ENCODE measurements at places on chromosomes 7 and 10.

DNA sequence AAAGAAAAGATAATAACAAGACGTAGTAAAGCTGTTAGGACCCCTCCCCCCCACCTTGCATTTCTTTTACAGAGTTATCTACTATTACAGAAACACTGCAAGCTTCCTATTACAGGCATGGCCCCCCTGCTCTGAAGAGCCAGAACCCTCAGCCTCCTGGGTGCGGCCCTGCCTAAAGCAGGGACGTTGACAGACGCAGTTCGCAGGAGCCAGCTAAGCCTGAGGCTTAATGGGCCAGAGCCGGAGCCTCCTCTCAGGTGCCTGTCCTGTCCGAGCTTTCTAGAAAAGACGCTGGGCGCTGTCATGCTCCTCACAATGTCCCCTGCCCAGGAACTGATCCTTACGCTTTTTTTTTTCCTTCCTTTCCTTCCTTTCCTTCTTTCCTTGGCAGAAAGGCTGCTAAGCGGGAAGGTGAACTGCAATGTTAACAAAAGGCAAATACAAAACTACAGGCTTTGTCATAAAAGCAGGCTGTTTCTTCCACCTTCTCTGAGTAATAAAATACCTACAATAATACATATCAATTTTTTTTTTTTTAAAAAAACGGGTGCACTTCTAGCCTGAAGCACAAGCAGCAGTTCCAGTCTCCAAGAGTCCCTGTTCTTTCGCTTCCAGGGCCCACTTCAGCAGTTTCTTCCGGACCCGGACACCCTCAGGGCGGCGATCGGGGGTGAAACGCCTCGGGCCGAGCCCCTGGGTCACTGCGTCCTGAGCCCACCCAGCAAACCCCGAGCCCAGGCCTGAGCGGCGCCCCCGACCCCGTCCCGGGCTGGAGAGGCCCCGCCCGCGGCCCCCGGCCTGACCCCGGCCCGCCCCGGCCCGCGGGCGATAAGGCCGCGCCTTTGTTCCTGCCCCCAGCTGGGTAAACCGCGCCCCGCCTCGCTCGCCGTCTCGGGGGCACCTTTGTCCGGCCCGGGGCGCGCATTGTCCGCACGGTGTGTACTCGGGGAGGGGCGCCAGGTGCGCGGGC is 11.2 kb downstream of the MNX1 start:
- DNase-seq: no peak

DNA sequence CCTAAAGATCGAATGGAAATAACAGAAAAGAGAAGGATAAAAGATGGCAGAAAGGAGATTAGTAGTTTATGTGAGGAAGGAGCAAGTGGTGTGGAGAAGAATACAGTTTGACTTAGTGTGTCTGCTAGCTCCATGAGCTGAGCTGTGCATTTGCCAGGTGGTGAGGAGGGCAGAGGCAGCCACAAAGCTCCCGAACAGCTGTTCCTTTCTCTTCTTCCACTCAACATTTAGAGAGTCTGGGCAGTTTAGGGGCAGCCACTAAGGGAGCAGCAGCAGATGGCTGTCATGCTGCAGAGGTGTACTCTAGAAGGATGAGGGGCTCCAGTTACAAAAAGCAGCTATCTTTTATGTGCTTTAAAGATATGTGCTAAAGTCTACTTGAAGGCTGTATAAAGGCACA is 674.4 kb downstream of the GRM8 start:
- no peak for DNase-seq

- peak; percentile 5 for DNase-seq
Observed at GRCh38 chr7:33221390-33221789, 92.0 kb downstream of the BBS9 start.

DNA sequence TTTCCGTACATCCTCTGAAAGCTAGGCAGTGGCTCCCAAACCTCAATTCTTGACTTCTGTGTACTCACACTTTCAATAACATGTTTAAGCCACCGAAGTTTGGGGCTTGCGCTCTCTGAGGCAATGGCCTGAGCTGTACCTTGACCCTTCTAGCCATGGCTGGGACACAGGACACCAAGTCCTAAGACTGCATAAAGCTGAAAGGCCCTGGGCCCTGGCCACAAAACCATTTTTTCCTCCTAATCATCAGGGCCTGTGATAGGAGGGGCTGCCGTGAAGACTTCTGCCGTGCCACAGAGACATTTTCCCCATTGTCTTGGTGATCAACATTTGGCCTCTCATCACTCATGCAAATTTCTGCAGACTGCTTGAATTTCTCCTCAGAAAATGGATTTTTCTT is 216.5 kb upstream of the TEX47 start:
- DNase-seq: no peak

DNA sequence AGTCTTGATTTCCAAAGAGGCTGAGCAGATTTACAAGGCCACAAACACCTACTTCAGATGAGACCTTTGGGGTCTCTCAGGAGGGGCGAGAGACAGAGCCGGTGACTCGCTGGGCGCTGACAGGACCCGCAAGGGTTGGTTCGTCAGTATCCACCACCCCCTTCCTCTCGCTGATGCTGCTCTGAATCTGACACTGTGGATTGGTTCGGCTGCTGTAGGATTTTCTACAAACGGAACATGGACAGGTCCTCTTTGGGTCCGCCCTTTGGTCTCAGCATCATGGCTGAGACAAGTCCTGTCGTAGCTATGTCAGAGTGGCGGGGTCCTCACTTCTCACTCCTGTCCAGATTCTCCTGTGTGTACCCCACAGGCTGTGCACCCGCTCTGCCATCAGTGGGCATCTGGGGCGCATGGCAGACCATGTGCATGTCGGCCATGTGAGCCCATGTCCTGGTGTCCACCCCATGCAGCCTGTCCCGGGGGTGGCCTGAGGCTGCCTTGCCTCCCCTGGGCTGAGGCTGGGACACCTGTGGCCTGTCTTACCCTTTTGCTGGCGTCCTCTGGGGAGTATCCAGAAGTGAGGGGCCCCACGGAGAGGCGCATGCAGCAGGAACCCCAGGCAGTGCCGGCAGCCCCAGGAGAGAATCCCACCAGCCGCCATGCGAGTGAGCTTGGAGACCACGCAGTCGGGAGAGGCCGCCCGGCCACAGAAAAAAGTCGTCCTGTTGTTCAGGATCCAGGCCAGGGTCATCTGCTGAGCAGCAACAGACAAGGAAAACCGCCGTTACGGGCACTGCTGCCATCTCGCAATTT is 21.6 kb upstream of the FAM20C start:
- DNase-seq: no peak

- no peak for DNase-seq
Observed at GRCh38 chr10:71436268-71437125, 39.8 kb downstream of the CDH23 start.

GRCh38 chr10:47222461-47222860 is 77.5 kb upstream of the GDF10 start:
- DNase-seq: no peak

GRCh38 chr7:19107356-19108146 is 9.9 kb downstream of the TWIST1 start:
- peak; percentile 83 for DNase-seq

DNA sequence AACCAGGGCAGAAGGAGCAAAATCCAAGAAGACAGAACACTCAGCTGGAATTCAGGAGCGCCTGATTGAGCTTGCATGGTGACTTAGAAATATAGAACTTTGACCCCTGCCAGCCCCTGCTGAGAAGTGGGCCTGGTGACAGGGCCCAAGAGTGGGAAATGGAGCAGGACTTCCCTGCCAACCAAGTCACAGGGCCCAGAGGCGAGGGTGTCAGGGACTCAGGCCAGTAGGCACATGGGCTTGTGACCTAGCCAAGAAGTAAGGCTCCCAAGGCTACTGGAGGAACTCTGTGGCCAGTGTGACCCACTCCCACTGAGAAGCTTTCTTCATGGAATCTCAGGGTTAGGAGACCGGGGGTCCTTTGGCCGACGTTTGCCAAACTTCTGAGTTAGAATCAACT is 31.9 kb downstream of the LRRC20 start:
- no peak for DNase-seq

GRCh38 chr7:65750511-65751344 is 122.1 kb upstream of the VKORC1L1 start:
- peak; percentile 73 for DNase-seq

DNA sequence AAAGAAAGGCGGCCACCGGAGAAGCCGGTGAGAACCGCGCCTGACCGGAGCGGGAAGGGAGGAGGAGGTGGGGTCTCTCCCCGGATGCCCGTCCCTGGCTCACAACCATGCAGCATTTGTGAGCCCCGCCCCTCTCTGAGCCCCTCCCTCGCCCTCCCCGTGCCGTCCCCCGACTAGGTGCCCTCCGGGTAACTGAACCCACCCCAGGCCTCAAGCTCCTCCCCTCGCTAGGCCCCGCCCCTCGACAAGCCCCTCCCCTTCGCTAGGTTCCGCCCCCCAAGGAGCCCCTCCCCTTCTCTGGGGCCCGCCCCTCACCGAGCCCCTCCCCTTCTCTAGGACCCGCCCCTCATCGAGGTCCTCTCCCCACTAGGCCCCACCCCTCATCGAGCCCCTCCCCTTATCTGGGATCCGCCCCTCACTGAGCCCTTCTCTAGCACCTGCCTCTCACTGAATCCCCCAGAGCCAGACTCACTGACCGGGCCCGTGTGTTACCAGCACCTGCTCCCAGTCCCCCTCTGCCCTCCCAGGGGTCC is 42.2 kb upstream of the HSPB1 start:
- DNase-seq: peak; percentile 11

DNA sequence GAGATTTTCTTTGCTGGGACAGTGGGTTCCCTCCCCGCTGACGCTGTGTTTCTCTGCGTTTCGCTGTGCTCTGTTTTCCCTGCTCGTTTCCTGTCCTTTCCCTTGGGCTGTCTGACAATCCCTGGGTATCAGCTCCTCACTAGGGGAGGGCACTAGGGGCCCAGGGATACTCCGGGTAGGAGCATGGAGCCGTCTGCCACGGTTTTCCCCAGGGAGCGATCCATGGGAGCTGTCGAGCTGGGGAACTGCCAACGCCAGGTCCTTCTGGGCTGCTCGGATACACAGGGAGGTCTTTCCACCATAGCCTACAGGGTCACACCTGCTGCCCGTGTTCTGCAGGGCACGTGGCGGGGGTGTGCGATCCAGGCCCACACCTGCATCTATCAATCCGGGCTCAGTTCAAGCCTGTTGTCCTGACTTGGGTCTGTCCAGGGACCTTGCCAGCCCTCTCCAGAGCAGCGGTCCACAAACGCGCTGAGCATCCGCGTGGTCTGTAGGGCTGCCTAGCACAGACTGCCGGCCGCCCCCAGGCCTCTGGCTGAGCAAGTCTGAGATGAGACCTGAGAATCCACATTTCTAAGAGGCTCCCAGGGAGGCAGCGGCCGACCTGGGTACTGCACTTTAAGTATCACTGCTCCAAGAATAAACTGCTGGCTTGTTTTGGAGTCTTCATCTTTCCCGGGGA is 263.1 kb downstream of the ELFN1 start:
- DNase-seq: no peak

GRCh38 chr7:11716185-11716584 is 115.8 kb downstream of the THSD7A start:
- peak; percentile 85 for DNase-seq

DNA sequence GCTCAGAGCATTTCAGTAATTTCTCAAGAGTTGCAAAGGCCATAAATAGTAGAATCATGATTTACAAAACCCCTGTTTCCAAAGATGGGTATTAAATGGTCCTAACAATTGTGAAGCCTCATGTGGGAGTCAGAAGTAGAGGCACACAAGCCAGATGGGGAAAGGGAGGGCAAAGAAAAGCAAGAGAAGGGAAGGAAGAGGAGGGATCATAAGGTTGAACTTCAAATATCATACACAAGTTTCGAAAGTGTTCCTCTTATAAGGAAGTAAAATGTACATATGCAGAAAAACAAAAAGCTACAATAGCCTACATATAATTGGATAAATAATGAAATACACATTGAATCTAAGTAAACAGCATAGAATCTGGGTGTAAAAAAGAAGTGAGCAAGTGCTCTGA is 6.0 kb downstream of the LIPN start:
- no peak for DNase-seq

DNA sequence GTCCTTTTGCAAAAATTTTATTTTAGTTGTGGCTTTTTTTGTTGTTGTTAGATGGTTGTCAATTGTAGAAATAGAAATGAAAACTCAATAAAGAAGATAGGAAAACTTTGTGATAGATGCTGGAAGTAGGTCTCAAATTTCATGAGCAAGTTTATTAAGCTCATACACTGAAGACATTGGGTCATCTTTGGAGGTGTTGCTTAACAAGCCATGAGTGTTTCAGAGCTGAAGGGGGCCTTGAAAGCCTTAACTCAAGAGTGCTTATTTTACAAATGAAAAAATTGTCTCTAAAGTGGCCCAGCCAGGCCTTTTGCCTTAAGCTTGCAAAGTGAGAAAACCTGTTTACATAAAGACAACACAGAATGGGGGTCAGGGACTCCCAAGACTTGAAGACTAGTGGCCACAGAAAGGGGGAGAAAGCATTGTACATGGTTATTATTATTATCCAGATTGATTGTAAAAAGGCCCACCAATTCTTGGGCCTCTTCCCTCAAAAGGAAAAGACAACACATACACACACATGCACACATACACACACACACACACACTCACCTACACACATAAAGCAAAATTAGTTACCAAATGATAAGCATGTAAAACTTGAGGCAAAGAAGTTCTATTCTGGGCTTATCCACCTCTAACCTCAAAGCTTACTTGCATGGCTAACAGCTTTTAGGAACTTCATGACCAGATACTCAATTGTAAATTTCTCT is 49.7 kb upstream of the GLCCI1 start:
- DNase-seq: peak; percentile 5

- DNase-seq: no peak
Observed at GRCh38 chr7:36865019-36865418, 140.7 kb upstream of the AOAH start.

DNA sequence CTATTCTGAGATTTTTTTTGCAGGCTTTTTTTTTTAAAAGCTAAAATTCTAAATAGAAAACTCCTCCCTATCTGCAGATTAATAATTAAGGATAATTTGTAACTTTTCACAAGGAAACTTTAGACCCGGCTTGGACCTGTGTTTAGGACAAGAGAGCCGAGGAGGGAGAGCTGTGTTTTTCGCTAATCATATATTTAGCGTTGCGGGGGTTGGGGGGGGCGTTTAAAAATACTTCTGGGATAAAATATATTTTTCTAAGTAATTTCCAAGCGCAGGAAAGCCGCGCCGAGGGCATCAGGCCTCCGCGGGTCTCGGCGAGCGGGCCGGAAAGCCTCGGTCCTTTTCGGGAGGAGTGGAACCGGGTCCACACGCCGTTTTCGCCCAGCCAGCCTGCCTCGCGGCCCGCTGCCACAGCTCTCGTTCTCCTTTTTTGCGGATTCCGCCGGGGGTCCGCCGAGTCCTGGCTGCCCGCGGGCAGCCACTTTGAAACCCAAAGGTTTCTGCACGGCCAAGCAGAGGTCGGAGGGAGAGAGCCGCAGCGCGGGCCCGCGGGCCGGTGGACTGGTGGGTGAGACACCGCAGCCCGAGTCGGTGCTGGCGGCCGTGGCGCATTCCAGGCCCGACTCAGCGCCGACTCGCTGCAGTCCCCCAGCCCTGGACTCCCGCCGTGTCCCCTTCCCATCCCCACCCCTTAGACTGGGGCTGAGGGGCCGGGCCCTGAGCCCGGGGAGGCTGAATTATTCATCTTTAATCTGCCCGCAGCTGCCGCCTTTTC is 2.3 kb downstream of the PAX2 start:
- DNase-seq: no peak

- DNase-seq: no peak
Observed at GRCh38 chr7:23662124-23662983, 17.6 kb upstream of the FAM221A start.
